Stimulated activated CD8-positive, alpha-beta memory T cell treated with anti-CD3 and anti-CD28 coated beads, Interleukin-2, amount 100 ng/mL, for 48 hours (primary cell): ENCODE measurements at places on chromosomes 1 and 21.

- DNase-seq: no peak
Observed at GRCh38 chr1:20362856-20363255, 72.2 kb downstream of the VWA5B1 start.

GRCh38 chr1:2045468-2046173 lies 4.6 kb upstream of the PRKCZ start:
- DNase-seq: no peak

DNA sequence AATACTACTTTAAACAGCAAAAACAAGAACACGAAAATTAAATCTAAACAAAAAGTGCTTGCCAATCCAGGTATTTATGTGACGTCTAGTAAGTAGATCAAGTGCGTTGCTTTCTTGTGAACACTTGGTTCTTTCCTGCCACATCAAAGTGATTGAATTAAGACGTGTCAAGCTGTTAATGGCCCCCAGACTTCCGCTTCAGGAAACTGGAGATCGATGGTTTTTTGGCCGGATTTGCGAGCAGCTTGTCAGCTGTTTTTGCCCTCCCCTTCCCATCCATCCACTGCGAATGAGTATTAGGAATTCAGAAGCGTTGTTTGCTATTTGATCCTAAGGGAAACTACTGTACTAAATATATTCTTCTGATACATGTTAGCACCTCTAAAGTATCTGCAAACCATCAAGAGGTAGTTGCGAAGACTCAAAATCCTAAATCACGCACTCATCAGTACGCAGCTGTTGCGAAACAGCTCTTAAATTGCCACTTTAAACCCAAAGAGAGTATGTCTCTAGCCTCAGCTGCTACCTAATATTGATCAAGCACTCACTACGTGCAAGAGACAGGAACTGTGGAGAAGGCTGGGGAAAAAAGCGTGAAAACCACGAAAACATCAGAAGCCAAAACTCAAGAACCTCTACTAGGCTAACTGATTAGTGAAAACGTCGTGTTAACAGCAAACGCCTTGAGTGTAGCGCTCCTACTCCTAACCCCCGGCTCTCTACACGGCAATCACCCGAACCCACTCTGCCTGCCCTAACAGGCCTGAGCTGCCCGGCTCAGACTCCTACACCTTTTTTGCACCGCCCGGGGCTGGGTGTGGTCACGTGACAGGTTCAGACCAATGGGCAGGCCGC lies 473 bp upstream of the BRDT start:
- DNase-seq: no peak

GRCh38 chr1:229147072-229147471 lies 123.8 kb upstream of the RAB4A start:
- DNase-seq: no peak

- DNase-seq: no peak
Observed at GRCh38 chr1:11825131-11825530, 19.1 kb downstream of the CLCN6 start.

DNA sequence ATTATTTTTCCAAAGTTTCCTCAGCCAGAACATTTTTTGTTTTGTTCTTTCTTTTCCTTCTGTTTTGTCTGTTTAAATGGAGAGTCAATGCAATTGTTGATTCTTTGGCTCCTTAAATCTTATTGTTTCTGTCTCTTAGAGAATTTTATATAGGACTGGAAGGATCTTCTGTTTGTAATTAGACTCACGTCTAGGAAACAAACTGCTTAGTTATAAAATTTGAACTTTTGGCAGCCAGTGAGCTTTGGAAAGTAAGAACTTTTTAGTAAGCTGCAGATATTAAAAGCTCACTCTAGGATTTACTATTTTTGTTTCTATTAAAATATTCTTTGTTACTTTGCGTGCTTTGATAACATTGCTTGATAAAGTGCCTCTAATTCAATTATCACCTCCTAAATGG lies 109.8 kb upstream of the HNRNPU start:
- DNase-seq: no peak

- no peak for DNase-seq
Observed at GRCh38 chr1:168260393-168260792, 20.3 kb upstream of the TBX19 start.

DNA sequence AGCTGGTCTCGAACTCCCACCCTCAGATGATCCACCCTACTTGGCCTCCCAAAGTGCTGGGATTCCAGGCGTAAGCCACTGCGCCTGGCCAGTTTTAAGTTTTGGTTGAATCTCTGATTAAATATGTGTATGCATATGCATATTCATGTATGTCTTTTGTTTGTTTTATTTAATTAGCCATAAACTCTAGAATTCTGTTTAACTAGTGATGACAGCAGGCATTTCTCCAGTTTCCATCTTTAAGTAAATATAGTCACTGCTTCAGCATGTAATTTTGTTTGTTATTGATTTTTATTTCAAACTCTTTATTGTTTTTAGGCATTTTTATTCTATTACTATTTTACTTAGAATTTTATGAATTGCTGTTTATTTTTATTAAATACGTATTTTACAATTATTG lies 58.0 kb downstream of the NUF2 start:
- no peak for DNase-seq

GRCh38 chr1:42731585-42731984 lies 8.5 kb downstream of the CLDN19 start:
- DNase-seq: no peak

DNA sequence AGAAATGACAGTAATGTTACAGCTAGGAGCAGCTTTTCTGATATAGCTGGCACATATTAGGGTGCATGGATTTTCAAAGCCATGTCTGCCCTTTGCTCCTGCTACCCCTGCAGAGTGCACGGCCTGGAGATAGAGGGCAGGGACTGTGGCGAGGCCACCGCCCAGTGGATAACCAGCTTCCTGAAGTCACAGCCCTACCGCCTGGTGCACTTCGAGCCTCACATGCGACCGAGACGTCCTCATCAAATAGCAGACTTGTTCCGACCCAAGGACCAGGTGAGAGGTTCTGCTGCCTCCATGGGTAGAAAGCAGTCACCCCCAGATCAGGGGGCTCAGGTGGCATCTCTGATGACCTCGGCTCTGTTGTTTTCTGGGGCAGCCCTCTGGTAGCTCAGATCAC lies 9.8 kb downstream of the MTARC1 start:
- DNase-seq: no peak

GRCh38 chr1:14149431-14149830 lies 449.1 kb upstream of the KAZN start:
- DNase-seq: no peak

DNA sequence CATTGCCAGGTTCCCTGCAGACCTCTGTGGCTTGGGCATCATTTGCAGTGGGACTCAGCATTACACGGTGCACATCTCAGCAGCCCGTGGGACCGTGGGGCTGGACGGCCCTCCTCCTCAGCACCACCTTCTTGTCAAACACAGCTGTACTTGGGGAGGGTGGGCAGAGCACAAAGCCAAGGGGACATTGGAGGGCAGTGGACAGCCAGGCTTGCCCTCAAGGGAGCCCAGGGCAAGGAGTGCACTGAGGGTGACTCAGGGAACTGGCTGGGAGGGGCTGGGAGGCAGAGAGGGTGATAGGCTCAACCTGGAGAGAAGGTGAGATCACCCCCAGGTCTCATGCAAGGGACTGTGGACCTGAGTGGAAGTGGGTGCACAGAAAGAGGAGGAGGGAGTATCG lies 3.4 kb downstream of the CAPN9 start:
- no peak for DNase-seq

DNA sequence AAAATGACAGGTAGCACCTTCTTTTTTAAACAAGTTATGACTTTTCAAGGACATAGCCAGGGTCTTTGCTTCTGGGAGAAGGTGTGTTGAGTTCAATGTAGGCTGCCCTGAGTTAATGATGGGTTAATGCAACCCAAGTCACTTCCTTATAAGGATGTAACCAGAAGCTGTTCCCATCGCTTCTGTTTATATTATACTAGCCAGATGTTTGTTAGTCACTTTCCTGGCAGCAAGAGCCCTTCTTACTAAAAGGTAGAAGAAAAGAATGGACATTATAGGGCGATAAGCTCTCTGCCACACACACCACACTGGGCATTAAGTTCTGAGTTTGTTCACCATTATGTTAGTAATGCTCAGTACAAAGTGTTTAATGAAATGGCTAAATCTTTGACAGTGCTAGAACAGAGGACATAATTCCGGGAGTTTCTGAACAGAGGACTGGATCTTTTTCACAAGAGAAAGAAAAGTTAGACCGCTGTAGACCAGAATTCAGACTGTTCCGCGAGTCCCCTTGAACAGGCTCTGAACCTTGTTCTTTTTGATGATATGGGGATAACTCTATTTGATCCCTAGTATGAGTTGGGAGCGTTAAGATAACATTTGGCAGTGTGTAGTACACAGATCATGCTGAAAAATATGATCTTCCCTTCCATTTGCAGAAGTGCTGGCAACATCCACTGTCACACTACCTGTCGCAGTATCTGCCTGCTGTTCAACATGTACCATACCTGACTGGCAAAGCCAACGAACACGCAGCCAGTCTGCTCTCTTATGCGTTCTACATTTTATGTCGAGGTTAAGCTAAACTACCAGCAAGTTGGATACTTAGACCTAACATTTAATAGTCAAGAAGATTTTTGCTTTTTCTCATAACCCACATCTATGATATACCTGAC lies 41.0 kb downstream of the DEGS1 start:
- DNase-seq: no peak

DNA sequence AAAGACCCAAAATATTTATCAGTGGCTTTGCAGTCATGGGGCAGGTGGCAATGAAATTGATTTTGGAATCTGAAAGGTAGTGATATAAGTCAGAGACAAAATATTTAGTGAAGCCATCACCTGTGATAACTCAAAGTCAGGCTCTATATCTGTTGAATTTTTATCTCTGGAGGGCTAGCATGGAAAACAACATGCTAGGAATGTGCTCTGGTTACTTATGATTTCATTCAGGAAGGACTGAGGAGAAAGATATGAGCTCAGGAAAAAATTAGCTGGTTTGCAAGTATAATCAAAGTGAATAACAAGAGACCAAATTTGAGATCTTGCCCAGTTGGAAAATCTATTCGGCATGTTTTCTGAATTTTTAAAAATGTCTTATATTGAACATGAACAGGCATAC lies 364.6 kb upstream of the LRRC7 start:
- DNase-seq: no peak
